Omental fat pad (tissue), 4 donors: ENCODE measurements at places on chromosomes 2 and 18.

DNA sequence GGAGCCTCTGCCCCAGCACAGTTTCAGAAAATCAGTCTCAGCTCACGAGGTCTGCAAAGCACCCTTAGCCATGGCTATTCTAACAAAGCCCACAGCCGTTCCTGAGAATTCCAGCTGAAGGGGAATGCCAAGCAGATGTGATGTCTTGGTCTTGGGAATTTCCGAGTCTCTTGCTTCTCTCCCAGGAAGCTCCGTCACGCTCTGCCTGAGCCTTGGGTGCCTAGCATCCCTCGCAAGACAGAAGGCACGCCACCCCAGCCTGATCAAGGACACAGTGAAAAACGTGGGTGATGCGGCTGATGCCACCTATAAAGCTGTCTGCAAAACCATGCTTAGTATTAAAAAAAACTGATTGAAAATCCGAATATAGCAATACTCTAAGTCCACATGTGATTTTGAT, 254.6 kb downstream of the SH3BP4 start:
- DNase-seq, result no peak

DNA sequence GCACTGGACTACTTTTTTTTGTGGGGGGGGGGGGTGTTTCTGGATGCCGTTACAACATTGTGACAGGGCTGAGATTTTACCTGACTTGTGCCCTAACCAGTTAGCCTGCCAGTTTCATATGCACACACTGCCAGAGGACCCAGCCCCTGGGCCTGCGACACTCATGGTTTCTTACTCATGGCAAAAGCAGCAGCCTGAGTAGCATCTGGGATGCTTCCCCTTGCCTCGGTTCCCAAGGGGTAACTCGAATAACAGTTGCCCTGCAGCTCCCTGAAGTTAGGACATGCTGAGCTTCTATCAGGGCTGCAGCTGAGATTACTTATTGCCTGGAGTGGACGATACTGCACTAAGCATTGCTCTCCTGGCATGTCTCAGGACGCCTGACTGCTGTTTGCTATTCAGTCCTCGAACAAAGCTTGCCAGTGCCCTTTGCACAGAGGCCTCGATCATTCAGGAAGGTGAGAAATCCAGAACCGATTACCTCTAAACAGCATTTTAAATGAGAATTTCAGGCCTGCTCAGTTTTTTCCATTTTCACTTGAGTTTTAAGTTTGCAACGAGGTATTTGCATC, 47.9 kb downstream of the TRPM8 start:
- DNase-seq, result no peak

DNA sequence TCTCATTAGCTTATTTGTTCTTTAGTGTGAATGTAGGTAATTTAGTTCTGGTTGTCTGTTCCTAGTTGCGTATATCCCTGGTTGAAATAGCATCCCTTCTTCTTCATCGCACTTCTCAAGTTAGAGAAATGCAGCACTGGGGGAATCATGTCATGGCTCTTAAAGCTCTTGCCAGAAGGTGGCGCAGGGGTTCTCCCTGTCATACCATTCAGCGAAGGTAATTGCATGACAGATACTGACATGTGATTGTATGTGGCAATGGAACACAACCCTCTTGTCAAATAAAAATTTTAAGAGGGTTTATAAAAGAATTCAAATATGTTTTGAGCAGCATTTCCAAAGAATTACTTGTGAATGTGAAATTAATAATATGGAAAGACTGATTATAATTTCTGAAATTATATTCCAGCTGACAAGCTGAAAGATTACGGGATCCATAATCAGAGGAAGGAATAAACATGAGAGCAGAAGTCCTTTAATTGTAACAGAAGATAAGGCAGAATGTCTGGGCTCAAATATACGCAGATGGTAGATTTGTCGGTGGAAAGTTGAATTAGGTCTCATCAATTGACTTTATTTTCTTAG, 411.7 kb downstream of the DSEL start:
- DNase-seq, result peak; percentile 27

GRCh38 chr2:86052676-86053075, 53.0 kb downstream of the POLR1A start:
- no peak for DNase-seq

DNA sequence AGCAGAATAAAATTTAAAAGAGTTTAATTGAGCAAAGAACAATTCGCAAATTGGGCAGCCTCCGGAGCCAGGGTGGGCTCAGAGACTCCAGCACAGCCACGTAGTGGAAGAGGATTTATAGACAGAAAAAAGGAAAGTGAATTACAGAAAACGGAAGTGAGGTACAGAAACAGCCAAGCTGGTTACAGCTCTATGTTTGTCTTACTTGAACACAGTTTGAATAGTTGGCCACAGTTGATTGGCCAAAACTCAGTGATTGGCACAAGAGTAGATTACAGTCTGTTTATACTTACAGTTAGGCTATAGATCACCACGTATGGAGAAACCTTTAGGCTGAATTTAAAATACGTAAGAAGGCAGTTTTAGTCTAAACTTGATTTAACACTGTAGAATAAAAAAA, 78.8 kb upstream of the NEDD4L start:
- DNase-seq, result no peak
